NAMALWA (cell line): ENCODE measurements at places on chromosomes 7 and 10.

- DNase-seq = no peak
These were observed 9.9 kb upstream of the FAM180A start for GRCh38 chr7:135758531-135758932.

DNA sequence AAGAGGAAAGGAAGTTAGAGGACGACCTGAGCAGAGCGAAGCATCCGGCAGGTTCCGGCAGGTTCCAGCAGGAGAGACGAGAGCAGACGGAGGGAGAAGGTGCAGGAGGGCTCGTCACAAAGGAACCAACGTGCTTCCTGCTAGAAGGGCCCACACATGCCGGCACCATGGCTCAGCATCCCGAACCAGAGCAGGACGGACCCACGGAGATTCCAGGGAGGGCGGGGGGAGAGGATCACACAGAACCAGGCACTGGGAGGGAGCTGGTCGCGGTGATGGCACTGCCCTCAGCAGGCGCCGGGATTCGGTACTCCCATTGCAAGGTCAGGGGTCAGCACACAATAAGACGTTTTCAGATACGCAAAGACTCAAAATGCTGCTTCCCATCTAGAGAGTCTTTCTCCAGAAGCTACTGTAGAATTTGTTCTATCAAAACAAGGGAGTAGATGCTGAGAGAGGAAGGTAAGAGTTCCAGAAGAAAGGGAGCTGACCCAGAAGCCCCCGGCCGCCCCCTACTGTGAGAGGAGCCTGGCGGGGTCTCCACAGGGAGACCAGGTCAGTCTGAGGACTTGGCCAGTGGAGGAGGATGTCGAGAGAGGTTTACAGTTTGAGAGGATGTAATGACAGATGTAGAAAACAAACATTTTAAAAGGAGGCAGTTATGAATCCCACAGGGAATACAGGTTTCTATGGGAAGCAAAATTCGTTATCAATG is 23.6 kb upstream of the PWWP2B start:
- no peak for DNase-seq

GRCh38 chr10:116548301-116548700 is 2.6 kb downstream of the PNLIP start:
- no peak for DNase-seq

GRCh38 chr7:32346253-32346652 is 143.9 kb downstream of the LSM5 start:
- DNase-seq = no peak

GRCh38 chr10:76433161-76434005 is 1002.0 kb downstream of the LRMDA start:
- no peak for DNase-seq

GRCh38 chr10:14261336-14261735 is 69.4 kb downstream of the FRMD4A start:
- no peak for DNase-seq

DNA sequence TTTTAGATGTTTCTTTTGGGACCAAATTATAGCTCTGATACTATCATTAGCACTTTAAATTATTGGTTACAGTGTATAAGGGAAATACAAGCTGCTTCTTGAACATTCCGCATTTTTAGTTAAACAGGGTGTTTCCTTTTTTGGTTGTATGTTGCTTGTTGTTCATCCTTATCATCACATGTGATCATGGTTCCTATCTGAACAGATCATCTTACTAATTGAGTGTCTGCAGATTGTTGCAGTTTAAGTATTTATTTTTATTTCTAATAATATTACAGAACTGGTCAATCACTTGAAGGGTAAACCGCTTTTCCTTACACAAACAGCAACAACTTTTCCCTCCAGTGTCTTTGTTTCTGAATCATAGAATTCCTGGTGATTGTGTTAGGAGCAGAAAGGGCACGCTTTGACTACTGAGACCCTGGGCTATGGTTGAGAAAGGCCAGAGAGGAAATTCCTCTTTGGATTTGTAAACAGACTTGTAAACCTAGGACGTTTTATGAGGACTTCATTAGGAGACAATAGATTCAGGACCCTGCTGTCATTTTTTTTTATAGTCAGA is 37.2 kb downstream of the CHN2 start:
- no peak for DNase-seq

DNA sequence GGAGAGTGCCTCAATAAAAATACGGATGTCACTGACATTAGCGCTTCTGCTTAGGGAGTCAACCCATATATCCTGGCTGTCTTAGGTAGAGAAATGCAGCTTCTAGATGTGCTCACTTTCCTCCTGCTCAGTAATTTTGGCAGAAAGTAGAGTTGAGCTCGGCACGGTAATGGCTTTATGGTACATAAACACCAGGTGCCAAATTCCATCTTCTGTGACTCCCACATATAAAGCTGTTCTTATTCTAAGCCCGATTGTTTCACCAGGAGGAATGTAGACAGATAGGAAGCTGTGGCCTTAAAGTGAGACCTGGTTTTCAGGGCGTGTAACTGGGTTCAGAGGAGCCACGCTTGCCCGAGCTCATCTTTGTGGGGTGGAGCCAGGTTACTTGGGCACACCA is 143.7 kb downstream of the CREB5 start:
- no peak for DNase-seq

GRCh38 chr7:45484094-45484493 is 90.1 kb upstream of the ADCY1 start:
- DNase-seq = no peak

DNA sequence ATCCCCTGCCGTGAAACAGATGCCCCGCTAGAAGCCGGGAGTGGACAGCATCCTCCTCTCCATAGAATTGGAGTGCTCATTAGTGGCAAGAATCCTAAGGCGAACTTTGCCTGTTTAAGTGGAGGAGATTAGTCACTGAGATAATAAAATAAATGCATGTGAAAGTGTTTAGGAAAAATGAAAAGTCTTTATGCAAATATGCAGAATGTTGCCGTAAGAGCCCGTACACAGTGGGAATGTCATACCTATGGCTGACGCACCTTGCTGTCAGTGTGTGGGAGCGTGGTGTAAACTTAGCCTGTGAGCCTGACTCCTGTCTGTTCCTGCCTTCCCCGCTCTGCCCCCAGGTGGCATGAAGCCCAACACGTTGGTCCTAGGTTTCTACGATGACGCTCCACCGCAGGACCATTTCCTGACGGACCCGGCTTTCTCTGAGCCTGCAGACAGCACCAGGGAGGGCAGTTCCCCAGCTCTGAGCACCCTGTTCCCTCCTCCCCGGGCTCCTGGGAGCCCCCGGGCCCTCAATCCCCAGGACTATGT is 1.7 kb upstream of the TRIP6 start:
- DNase-seq = no peak

- DNase-seq = no peak
These were observed 463.6 kb downstream of the ZWINT start for GRCh38 chr10:55897490-55897921.

DNA sequence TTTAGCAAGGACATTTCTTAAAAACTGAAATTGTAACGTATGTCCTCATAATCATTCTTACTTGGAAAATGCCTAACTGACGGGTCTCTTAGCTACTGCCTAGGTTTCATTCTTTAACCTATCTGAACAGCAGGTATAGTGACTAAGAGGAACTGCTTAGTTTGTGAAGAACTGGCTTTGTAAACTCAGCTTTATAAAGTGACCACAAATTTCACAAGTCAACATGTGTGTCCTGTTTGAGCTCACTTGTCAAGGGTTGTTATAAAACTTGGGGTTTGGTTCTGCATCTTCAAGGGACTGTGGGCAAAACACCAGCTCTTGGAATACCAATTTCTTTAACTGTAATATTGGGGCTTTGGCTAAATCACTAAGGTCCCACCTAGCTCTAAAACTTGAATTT is 32.2 kb downstream of the MRPS33 start:
- DNase-seq = no peak

DNA sequence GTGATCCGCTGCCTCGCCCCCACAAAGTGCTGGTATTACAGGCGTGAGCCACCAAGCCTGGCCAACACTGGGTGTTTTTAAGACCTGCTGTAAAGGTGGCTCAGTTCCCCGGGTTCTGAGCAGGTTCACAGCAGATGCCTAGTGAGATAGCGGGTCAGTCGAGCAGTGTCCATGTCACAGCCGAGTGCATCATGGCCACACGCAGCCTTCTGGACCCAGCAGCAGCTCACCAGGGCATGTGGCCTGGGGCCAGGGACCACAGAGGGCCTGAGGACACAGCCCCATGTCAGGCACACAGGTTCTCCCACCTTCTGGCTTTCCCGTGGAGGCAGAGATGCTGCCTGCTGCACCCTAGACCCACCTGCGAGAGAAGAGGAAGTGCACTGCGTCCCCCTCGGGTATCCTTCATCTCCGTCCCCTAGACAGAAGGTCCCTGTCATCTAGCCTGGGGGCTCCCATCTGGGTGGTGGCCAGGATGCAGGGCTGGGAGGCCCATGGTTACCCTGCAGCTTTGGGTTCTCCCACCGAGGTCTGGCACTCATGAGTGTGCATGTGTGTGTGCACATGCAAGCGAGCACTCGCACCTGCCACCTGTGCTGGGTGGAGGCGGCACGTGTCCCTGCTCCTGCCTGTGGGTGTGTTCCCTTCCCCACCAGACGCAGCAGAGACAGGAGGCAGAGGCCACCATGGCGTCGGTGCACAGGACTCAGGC is 98.6 kb downstream of the NKX6-2 start:
- DNase-seq = no peak

DNA sequence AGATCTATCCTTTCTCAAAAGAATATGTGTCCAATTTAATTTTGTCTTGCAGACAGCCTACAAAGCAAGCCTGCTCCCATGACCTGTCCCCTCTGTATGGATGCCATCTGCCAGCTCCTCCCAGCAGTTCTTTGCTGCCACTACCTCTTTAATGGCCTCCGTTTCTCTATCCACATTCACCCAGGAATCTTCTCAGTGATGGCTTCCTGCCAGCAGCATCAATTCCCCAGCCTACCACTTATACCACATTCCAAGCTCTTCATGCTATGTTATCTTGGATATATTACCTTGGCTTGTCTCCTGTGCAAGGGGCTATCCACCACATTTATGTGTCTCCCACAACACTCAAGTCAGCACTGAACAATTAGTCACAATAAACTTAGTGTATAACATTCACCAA is 133.2 kb downstream of the VPS50 start:
- no peak for DNase-seq

GRCh38 chr10:132407846-132408278 is 10.9 kb downstream of the PWWP2B start:
- DNase-seq = no peak

DNA sequence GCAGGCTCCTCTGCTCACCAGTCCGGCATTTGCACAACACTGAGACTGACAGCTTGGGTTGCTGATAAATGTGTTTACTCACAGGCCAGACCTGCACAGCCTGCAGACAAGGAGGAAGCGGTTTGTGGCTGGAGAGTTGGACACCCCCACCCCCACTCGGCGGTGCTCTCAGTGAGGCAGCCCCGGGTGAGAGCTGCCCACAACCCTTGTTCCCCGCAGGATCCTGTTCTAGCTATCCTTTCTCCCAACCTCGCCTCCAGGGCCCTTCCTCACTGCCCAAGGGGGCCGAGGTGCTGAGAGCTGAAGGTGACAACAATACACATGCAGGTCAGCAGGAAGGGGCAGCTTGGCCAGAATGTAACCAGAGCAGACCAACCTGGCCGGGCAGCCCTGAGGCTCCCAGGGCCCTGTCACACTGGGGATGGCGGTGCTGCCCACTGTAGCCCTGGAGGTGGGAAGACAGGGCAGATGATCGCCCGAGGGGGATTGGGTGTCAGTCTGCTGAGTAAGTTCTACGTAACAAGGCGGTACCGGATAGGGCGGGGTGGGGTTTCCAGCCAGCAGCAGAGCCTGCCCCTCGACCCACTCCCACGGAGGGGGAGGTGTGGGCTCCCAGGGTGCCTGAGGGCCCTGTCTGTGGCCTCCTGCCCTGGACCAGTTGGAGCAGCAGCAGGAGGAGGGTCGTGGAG is 2.1 kb upstream of the ADAM8 start:
- DNase-seq = peak; percentile 43

DNA sequence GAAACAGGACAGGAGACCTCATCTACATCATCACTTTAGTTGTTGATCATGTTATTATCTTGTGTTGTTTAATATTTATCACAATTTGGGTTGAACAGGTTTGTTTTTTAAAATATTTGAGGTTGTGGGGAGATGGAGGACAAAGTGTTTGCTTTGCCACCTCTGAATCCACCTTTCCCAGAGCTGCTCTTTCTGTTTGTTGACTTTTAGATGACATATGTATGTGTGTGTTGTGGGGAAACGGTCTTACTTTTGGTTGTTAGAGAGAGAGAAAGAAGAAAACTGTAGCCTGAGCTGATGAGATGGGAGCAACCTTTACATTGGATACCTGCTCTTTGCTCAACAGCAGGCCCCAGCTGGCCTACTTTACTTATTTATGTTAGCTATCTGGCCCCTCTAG is 19.0 kb upstream of the SLC16A12 start:
- DNase-seq = no peak

GRCh38 chr7:17058568-17058967 is 176.8 kb upstream of the AGR3 start:
- DNase-seq = no peak

DNA sequence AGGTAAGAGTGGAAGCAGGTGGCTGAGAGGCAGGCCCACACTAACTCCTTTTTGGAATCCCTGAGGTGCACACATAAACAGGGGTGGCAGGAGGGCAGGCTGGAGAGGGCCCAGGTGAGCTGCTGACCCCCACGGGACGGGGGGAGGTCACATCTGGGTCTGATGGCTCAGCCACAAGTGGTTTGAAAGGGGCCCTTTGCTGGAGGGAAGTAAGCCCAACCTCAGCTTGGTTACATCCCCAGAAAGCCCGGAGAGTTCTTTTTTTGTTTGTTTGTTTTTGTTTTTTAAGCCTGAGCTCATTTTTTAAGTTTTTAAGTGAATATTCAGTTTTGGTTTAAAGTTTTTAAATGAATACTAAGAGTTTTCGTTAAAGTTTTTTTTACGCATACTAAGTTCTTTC is 72.8 kb upstream of the CUX1 start:
- peak; percentile 64 for DNase-seq

GRCh38 chr7:128384726-128385125 is 23.2 kb upstream of the PRRT4 start:
- DNase-seq = no peak

DNA sequence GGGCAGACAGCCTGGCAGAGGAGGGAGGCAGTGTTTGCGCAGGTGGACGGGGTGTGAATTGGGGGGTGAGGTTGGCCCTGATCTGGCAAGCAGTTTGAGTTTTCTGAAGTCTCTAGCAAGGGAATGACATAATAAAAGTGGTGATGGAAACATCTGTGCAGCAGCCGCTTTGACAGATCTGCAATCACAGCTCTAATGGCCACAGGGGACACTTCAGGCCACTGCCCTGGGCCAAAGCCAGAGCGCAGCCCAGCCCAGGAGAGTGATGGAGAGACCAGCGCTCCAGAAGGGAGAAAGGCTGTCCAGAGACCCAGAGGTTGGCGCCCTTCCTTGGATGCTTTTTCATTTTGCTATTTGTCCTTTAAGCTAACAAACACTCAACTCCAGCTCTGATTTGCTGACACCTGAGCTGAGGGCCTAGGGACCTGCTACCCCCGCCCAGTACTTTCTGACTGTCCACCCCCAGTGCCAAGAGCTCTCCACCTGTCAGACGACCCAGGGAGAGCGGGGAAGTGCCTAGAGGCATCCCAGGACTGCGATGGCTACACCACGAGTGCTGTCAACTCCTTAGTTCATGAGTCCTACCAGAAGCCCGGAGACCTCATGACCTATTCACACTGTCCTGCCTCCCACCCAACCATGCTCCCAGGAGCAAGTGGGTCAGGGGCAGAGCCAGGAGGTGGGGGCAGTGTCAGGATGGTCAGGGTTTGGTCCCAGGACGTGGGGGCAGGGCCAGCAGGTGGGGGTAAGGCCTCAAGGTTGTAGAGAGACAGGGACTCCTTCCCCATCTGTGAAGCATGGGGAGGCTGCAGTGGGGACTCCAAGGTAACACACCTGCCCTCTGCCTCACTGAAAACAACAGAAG is 112.6 kb downstream of the PRKAG2 start:
- no peak for DNase-seq

- DNase-seq = no peak
These were observed 15.6 kb downstream of the CHAT start for GRCh38 chr10:49629431-49629881.

- no peak for DNase-seq
These were observed 70.5 kb downstream of the KLF6 start for GRCh38 chr10:3714531-3714930.
